Foreskin fibroblast (primary cell): ENCODE measurements at places on chromosomes 13 and 19.

DNA sequence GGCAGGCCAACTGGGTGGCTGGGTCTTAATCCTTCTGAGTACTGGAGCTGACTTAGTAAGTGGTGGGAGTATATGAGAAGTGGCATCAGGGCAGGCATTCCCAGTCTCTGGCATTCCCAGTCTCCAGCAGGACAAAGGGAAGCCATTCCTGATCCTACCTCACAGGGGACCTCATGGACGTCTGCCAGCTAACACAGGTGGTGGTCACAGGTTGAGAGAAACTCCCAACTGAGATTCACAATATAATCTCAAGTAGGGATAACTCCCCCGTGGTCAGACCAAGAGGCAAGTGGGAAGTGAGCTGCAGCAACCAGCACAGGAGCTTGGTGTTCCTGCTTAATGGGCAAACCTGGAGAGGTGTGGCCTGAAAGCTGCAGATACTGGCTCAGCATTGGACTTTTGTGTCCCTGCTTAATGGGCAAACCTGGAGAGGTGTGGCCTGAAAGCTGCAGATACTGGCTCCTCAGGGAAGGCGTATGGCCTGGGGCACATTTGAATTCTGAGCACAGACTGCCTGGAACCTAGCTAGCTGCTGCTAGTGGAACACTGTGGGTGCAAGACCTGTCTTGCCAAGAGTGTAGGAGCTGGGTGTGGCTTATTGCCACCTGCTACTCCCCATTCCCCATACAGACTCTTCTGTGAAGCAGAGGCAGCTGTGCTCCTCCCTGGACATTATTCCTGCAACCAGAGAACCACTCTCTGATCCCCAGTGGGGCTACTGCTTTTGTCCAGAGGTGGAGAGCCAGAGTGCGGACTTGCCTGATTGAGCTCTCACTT is 25.9 kb upstream of the OR10H2 start:
- DNase-seq = no peak

- peak; percentile 72 for DNase-seq
Observed at GRCh38 chr19:19276386-19276785, 3.3 kb upstream of the TM6SF2 start.

- no peak for DNase-seq
Observed at GRCh38 chr19:20325151-20325550, 158.1 kb downstream of the ZNF486 start.

DNA sequence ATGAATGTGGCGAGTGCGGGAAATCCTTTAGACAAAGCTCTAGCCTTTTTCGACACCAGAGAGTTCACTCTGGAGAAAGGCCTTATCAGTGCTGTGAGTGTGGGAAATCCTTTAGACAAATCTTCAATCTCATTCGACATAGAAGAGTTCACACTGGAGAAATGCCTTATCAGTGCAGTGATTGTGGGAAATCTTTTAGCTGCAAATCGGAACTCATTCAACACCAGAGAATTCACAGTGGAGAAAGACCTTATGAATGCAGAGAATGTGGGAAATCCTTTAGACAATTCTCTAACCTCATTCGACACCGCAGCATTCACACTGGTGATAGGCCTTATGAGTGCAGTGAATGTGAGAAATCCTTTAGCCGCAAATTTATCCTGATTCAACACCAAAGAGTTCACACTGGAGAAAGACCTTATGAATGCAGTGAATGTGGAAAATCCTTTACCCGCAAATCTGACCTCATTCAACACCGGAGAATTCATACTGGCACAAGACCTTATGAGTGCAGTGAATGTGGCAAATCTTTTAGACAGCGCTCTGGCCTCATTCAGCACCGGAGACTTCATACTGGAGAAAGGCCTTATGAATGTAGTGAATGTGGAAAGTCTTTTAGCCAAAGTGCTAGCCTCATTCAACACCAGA is 5.7 kb downstream of the ZNF551 start:
- DNase-seq = no peak

DNA sequence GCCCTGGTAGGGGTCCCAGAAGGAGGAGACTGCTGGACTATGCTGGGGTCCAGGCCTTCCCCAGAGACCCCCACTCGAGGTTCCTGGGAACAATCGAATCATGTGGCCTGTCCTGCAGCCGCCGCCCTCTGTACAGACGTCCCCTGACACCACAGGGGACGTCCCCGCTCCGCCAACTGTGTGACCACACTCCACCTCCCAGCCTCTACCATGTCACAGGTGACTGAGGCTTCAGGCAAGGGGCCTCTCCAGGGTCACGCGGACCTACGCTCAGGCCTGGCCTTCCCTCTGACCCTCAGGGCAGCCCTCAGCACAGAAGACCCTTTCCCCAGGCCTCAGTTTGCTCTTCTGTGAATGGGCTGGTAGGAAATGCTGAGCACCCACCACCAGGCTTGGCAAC is 13.1 kb upstream of the TMEM161A start:
- no peak for DNase-seq

DNA sequence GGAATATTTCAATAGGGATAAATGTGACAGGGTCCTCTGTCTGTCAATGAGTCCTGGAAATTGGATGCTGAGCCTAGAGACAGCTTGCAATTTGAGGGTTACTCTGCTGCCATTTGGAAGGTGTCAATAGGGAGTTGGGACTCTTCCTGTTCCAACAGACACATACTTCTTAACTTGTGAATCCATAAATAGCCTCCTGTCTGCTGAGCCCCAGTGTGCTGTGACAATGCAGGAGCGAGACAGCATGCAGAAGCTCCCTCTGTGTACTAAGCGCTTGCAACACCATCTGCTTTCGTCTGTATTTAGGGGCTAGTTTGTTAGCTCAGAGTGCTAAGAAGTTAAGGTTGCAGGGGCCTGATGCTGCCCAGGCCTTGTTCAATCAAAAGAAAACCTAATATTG is 58.5 kb upstream of the GPR12 start:
- no peak for DNase-seq

- no peak for DNase-seq
Observed at GRCh38 chr19:19655051-19655594, 8.4 kb downstream of the ATP13A1 start.

DNA sequence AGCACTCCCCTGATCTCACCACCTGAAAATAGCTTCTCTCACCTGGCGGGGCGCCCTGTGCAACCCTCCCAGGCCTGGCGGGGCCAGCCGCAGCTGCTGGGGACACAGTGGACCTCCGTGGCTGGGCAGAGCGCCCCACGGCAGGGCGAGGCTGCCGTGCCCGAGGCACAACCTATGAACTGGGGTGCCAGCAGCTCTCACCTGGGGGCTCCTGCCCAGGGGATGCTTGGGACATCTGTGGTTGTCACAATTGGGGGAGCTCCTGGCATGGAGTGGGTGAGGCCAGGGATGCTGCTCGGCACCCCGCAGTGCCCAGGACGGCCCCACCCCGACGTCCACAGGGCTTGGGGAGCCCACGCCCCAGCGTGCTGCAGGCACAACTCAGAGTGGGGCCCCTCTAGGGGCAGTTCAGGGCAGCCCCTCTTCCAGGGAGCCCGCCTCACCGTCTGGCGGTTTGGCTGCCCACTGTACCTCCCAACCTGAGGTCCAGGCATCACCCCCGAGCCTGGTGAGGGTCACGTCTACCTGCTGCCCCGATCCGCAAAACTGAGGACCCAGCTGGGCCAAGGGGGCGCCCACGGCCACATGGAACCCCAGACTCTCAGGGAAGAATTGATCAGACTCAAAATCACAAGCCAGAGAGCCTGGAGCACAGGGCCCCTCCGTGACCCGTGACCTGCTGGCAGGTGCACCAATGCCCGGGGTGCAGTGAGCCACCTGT is 5.7 kb downstream of the TMEM259 start:
- no peak for DNase-seq

DNA sequence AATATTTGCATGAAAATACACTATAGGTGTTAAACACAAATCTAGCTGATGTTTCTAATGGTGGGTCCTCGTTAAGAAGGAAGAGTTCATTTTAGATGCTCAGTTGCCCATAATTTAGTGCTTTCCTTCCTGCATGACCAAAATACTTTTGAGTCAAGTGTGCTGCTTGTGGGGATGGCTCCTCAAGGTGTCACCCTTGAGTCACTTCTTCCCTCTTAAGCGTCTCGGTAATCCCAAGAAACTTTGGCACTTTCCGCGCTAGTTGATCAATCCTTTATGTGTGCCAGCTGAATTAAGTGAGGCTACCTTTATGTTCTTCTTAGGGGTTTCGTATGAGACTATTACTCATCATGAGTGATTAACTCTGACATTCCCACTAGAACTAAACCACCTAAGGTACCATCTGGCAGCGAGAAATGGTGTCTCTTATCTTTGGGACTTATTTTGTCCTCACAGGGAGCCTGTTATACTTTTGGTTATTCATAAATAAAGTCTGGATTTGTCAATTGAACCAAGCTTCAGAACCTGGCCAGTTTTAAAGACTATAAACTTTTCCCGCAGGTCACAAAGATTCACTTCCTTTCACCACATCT is 106.8 kb downstream of the NHLRC3 start:
- DNase-seq = peak; percentile 39

- DNase-seq = peak; percentile 84
Observed at GRCh38 chr19:38852231-38853044, 2.7 kb upstream of the HNRNPL start.
